Colonic mucosa (tissue), 4 donors: ENCODE measurements at places on chromosomes 3 and 15. TPM values are rescaled to one million over a fixed set of nuclear protein-coding genes. Genes with fewer than 3 reads are reported as not detected.
A peak's percentile ranks its signal among the peaks of the same experiment; 100 is the strongest.

Gene GUCA1C
- not detected for total RNA-seq

Gene BHLHE40
- 25.2 TPM for total RNA-seq

Gene INSYN1
- 0.32 TPM for total RNA-seq

Gene GOLGA6L7
- not detected for total RNA-seq

Gene GOLGA8J
- not detected for total RNA-seq

Gene ABI3BP
- 34.6 TPM for total RNA-seq

Gene CDHR4
- total RNA-seq = not detected

Gene GOLGA6B
- not detected for total RNA-seq

- H3K4me1 ChIP-seq = peaks cover 5% of the 10 kb centered on the region
- H3K36me3 ChIP-seq = no peaks in the 10 kb centered on the region
- H3K27me3 ChIP-seq = no peaks in the 10 kb centered on the region
- no peak overlapping the region for H3K27ac ChIP-seq
- H3K4me3 ChIP-seq = no peak overlapping the region
These were observed 4.2 kb downstream of the RPL15 start for GRCh38 chr3:23921052-23921511.

- H3K27ac ChIP-seq = no peak overlapping the region
- no peak overlapping the region for H3K4me3 ChIP-seq
- H3K36me3 ChIP-seq = no peaks in the 10 kb centered on the region
- H3K27me3 ChIP-seq = no peaks in the 10 kb centered on the region
- DNase-seq = no peak
These were observed 123.9 kb downstream of the SHOX2 start for GRCh38 chr3:157982359-157982758.

DNA sequence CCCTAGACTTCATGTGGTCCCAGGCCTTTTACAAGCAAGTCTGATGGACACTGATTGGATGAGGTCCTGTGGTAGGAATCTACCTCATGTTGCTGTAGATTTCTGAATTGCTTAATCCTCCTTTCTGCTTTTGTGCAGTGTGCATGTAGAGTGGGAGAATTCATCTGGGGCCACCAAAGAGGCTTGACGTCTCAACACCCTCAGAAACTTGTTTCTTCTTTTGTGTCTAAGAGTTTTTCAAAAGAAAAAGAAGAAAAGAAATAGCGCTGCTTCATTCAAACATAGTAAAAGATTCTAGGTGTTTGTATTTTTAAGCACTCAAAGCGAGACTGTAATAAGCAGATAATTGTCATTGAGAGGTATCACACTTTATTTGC lies 46.2 kb downstream of the NR1D2 start:
- no peaks in the 10 kb centered on the region for H3K36me3 ChIP-seq
- no peak overlapping the region for H3K4me3 ChIP-seq
- no peak overlapping the region for H3K27ac ChIP-seq
- no peaks in the 10 kb centered on the region for H3K4me1 ChIP-seq

DNA sequence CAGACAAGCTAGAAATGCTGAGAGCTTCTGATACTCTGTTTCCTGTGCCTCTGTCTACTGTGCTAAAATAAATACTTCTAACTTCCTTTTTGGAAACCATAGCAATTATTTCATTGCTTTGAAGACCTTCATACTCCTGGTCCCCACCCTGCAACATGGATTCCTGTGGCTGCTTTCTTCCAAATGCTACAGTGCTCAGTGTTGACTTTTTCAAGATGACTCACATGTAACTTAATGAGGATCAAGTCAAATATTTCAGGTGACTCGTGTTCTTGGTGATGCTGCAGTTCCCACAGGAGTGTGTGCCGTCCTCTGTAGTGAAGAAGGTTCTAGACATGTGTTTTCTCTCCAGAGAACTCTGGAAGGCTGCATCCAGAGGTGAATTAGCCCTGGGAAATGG lies 288.6 kb downstream of the CLSTN2 start:
- H3K36me3 ChIP-seq = no peaks in the 10 kb centered on the region
- H3K4me3 ChIP-seq = no peak overlapping the region
- no peak for DNase-seq
- H3K27ac ChIP-seq = no peak overlapping the region
- H3K4me1 ChIP-seq = no peaks in the 10 kb centered on the region

DNA sequence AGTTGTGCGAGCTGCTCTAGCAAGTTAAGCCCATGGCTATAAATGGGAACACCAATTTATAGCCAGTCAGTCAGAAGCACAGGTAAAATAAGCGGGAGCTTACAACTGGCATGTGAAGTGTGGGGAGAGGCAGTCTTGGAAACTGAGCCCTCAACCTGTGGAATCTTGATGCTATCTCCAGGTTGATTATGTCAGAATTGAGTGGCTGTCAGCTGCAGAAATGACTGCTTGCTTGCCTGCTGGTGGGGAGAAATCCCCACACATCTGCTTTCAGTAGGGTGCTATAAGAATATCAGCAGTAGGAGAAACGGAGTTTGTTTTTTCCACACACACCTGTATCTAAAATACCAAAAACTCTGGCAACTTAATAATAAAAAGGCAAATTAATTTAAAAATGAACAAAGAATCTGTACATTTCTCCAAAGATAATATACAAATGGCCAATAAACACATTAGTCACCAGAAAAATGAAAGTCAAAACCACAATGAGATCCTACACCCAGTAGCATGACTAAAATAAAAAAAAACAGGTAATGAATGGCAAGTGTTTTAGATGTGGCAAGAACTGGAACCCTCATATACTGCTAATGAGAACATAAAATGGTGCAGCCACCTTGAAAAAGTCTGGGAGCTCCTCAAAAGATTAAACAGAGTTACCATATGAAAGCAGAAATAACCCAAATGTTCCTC lies 26.0 kb upstream of the MAP4 start:
- no peak for DNase-seq
- H3K36me3 ChIP-seq = no peaks in the 10 kb centered on the region
- H3K4me3 ChIP-seq = no peak overlapping the region
- no peak overlapping the region for H3K27ac ChIP-seq
- H3K4me1 ChIP-seq = peaks cover 5% of the 10 kb centered on the region

GRCh38 chr3:52524752-52525679 lies 8.6 kb downstream of the NT5DC2 start:
- no peaks in the 10 kb centered on the region for H3K27me3 ChIP-seq
- no peaks in the 10 kb centered on the region for H3K4me1 ChIP-seq
- H3K27ac ChIP-seq = no peak overlapping the region
- H3K4me3 ChIP-seq = no peak overlapping the region
- H3K36me3 ChIP-seq = no peaks in the 10 kb centered on the region
- no peak for DNase-seq

DNA sequence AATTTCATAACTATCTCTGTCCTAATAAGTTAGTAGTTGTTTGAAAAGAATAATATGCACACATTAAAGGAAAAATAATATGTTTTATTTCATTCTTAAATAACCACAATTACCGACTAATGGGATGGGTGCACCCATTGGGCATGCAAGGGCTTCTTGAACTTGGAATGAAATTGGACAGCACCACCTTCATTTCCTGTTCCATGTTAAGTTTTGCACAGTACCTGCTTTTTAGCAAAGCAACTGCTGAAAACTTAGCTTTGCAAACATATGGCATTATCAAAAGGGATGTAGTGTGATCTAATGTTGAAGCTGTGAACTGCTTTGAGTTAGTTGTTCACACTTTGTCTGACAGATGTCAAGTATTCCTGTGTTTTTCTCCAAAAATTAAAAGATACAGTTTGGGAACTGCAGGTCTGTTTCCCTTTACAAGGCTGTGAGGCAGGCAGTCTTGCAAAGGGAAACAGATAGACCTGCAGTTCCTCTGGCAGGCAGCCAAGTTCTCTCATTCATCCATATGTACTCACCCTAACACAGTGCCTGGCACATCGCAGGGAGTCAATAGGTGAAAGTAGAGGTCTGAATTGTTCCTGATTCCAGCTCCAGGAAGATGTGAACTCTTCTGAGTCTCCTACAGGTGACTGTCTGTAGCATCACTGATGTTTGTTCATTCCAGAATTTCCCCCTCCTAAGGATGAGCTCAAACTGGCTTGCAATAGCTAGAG lies 64.3 kb upstream of the GOLGA8B start:
- no peaks in the 10 kb centered on the region for H3K27me3 ChIP-seq
- no peak for DNase-seq
- H3K4me1 ChIP-seq = no peaks in the 10 kb centered on the region
- no peak overlapping the region for H3K4me3 ChIP-seq

DNA sequence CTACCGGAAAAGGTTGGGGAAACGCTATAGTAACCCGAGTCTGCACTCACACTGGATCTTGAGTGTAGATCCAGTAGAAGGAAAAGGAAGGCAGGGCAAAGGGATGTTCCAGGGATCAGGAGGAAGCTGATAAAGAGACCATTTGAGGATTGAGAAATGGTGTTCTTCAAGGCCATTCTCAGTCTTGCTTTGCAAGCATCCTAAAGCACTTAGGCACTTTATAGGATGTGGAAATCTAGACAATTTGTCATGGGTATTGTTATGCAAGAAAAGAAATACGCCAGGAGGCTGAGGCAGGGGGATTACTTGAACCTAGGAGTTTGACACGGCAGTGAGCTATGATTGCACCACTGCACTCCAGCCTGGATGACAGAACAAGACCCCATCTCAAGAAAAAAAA lies 13.2 kb upstream of the SCAMP5 start:
- H3K36me3 ChIP-seq = no peaks in the 10 kb centered on the region
- no peak for DNase-seq
- no peaks in the 10 kb centered on the region for H3K4me1 ChIP-seq
- no peak overlapping the region for H3K27ac ChIP-seq
- H3K4me3 ChIP-seq = no peak overlapping the region
- H3K27me3 ChIP-seq = no peaks in the 10 kb centered on the region

GRCh38 chr3:17742880-17743657 lies 638 bp upstream of the TBC1D5 start:
- H3K4me3 ChIP-seq = peak overlapping the region; percentile 57
- no peak for DNase-seq
- no peaks in the 10 kb centered on the region for H3K36me3 ChIP-seq
- H3K4me1 ChIP-seq = no peaks in the 10 kb centered on the region
- H3K27ac ChIP-seq = peak overlapping the region; percentile 97

DNA sequence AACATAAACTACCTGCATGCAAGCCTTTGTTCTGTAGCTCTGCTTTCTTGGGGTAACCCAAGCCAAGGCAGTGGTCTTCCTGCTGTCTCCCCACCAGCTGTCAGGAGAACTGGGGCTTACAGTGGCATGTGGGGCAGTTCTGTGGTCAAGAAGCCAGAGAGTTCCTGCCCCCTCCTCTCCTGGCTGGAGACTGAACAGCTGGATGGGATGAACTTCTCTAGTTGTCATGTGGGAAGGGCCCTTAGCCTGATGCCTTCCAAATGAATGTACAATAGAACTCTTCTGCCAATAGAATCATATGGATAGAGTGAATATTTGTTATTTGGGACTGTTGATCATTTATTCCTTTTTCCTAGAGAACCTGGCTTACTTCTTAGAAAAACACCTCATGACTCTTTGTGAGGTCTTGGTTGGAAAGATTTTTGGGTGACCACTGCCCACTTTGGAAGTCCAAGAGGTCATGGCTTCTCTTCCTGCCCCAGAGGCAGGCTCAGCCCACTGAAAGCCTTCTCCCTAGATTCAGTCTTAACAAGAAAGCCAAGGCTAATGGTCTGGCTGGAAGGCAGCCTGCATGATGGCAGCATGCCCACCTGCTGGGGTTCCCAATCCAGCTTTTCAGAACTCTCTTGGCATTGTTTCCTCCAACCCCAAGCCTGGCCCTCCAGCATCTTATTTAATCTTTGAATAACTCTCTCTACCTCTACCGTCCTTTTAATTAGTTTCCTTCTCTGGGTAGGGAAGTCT lies 462.9 kb upstream of the PROK2 start:
- H3K27ac ChIP-seq = no peak overlapping the region
- H3K4me3 ChIP-seq = no peak overlapping the region
- DNase-seq = no peak
- H3K36me3 ChIP-seq = no peaks in the 10 kb centered on the region
- no peaks in the 10 kb centered on the region for H3K27me3 ChIP-seq

DNA sequence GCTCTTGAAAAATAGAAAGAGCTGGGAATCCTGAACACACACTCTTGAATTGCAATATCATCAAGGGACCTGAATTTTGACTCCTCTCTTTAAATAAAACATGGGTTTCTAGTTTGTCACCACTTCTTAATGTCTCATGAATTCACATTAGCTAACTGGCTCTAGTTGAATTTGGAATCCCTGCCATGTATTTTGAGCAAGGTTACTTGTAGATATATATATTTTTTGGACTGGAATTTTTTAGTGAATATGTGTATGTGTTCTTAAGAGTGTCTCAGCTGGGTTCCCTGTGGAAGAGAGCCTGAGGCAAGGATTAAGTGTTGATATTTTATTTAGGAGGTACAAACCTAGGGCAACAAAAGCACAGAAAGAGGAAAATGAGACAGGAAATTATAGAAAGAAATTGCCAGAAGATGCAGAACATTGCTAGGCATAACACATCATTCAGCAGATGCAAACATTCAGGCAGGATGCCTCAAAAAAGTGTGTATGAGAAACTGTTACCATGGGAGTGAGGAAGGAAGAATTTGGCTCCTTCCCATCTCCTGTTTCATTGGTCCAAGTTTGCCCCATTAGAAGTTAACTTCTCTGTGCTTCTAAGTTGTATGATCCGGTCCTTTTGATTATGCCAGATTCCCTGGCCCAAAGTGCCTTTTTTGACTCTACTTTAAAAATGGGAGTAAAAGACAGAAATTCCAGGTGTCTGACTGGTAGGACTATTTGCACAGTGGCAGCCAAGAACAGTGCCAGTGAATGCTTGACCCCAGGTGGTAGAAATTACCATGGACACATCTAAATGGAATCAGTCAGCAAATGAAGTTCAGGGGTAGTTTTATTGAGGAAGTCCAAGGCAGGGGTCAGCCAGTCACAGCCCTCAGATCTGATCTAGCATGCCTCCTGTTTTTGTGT lies 253.7 kb upstream of the TGFBR2 start:
- H3K36me3 ChIP-seq = no peaks in the 10 kb centered on the region
- no peak overlapping the region for H3K27ac ChIP-seq
- H3K27me3 ChIP-seq = no peaks in the 10 kb centered on the region

GRCh38 chr15:92582206-92582605 lies 73.4 kb downstream of the FAM174B start:
- H3K27ac ChIP-seq = no peak overlapping the region
- H3K27me3 ChIP-seq = no peaks in the 10 kb centered on the region
- DNase-seq = no peak
- H3K4me1 ChIP-seq = no peaks in the 10 kb centered on the region
- H3K4me3 ChIP-seq = no peak overlapping the region

- H3K27me3 ChIP-seq = no peaks in the 10 kb centered on the region
- no peaks in the 10 kb centered on the region for H3K36me3 ChIP-seq
- no peaks in the 10 kb centered on the region for H3K4me1 ChIP-seq
- H3K27ac ChIP-seq = no peak overlapping the region
- DNase-seq = no peak
These were observed 121.1 kb downstream of the PDCD6IP start for GRCh38 chr3:33919312-33920120.
